Uterus (tissue), 4 donors: ENCODE measurements at places on chromosomes 7 and 10. TPM values are rescaled to one million over a fixed set of nuclear protein-coding genes. Genes with fewer than 3 reads are reported as not detected.

Gene EEPD1
- total RNA-seq = 10.1 TPM

Gene RET
- under 0.01 TPM for total RNA-seq

Gene TSPAN12
- 9.5 TPM for total RNA-seq

Gene LLCFC1
- not detected for total RNA-seq

Gene AKR1C3
- 23.4 TPM for total RNA-seq

Gene MBL2
- total RNA-seq = not detected

Gene PAX2
- 21.3 TPM for total RNA-seq

Gene LIPA
- total RNA-seq = 49.4 TPM

Gene OR6V1
- total RNA-seq = not detected

Gene OR2A12
- not detected for total RNA-seq

Gene MAGI2
- total RNA-seq = 5.3 TPM

Gene NPTX2
- 4.4 TPM for total RNA-seq

Gene CYP2C8
- not detected for total RNA-seq

Gene LIPN
- not detected for total RNA-seq

Gene NUTM2E
- not detected for total RNA-seq

DNA sequence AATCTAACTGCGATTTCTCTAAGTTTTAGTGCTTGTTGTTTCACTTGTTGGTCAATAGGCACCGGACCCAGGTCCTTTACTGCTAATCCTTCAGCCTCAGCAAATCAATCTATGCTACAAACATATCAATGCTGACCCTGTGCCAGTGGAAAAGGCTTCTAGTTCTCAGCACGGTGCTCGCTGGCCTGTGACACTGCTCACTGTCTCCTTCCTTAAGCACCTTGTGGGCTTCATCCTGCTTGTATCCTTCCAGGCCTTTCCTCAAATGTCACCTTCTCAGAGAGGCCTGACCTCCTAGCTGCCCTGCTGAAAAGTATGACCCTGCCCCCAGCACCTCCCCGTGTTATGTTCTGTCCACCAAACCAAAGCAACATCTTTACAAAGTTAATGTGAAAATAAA is 201.2 kb upstream of the FRMD4A start:
- DNase-seq = no peak

DNA sequence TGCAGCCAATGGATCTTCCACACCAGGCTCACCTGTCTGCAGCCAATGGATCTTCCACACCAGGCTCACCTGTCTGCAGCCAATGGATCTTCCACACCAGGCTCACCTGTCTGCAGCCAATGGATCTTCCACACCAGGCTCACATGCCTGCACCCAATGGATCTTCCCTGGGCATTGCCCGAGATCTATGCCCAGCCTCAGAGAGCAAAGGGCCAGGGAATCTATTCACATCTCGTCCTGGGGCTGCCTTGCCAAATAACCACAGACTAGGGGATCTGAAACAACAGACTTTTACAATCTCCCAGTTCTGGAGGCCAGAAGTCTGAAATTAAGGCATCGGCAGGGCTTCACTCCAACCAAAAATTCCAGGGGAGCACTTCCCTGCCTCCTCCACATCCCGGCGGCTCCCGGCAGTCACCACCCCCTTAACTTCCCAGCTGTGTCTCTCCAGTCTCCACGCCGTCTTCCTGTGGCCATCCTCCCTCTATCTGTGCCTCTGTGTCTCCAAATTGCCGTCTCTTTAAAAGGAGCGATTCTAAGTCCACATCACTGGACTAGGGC is 92.4 kb upstream of the PPP2R2D start:
- DNase-seq = no peak

GRCh38 chr10:98687685-98688084 is 240.9 kb upstream of the HPS1 start:
- no peak for DNase-seq

- DNase-seq = no peak
Measured at GRCh38 chr7:138842111-138842510, 44.1 kb upstream of the ATP6V0A4 start.

DNA sequence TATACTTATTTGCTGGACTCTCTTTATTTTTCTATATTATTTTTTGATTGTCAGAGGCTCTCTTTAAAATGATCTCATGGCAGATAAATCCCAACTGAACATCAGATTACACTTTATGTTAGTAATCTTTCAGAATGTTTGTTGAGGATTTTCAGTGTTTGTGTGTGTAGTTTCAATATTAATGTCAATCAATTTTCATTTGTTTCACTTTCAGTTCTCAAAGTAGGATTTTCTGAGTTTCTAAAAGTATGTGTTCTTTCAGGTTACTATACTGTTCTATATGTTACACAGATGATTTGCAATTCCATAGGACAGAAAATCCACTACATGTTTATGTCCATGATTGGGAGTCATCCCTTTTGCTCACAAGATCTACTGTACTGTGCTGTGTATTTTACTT is 311.9 kb upstream of the POT1 start:
- DNase-seq = no peak

- DNase-seq = no peak
Measured at GRCh38 chr10:79018521-79019011, 50.2 kb upstream of the ZMIZ1 start.

DNA sequence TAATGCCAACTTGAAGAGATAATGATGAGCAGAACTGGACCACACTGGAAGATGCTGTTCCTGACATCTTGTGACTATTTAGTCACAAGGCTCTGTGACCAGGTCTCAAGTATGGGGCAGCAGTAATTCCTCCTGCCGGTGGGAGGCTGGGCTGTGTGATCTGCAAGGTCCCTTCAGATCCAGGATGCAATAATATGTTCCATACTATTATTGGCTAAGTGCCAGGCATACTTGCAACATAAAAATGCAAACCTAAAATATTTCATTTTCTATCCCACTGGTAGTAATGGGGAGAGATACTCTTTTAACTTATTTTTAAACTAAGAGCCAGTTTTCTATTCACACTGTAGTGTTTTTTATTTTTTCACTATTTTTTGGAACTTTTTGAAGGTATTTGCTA is 171.5 kb downstream of the CYP26A1 start:
- no peak for DNase-seq

DNA sequence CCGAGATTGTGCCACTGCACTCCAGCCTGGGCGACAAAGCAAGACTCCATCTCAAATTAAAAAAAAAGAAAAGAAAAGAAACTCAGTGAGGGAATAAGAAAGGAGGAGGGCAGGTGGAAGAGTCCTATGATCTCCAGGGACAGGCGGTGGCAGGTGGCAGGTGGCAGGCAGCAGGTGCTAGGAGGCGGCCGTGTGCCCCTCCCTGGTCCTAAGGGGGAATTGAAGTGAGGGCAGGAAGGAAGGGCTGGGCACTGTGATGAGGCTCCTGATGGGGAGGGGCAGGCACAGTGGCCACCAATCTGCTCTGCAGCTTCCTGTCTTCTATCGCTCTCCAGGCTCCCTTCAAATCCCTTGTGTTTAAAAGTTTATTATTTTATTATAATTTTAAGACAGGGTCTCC is 41.2 kb upstream of the UBE3C start:
- no peak for DNase-seq

DNA sequence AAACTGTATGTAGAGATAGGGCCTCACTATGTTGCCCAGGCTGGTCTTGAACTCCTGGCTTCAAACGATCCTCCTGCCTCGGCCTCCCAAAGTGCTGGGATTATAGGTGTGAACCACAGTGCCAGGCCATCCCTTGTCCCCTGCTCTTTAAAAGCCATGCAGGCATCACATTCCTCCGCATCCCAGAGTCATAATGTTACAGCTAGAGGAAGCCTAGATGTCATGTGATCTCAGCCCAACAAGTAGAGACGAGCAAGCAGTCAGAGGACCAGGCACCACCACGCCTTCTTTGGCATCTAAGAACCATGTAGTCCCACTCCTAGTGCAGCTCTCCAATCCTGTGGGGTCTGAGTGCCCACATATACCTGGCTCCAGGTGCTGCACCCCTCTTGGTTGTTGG is 13.1 kb downstream of the PODXL start:
- no peak for DNase-seq

GRCh38 chr7:116231949-116232348 is 21.6 kb downstream of the TES start:
- DNase-seq = no peak

DNA sequence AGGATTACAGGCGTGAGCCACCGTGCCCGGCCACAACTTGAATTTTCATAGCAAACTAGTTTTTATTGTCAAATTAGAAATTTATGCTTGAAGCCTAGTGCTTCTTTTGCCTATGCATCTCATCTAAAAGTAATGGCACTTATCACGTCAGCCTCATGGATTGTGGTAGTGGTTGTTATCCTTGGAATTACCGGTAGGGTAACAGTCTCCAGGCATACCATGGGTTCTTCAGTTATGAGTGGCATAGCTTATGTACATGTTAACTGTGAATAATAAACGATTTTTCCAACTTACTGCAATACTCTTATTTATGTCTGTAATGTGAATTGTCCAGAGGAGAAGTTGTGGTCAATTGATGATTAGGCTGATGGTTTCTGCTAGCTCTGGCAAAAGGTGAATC is 63.1 kb downstream of the BMPR1A start:
- no peak for DNase-seq

GRCh38 chr7:143255564-143255963 is 7.7 kb upstream of the GSTK1 start:
- no peak for DNase-seq

DNA sequence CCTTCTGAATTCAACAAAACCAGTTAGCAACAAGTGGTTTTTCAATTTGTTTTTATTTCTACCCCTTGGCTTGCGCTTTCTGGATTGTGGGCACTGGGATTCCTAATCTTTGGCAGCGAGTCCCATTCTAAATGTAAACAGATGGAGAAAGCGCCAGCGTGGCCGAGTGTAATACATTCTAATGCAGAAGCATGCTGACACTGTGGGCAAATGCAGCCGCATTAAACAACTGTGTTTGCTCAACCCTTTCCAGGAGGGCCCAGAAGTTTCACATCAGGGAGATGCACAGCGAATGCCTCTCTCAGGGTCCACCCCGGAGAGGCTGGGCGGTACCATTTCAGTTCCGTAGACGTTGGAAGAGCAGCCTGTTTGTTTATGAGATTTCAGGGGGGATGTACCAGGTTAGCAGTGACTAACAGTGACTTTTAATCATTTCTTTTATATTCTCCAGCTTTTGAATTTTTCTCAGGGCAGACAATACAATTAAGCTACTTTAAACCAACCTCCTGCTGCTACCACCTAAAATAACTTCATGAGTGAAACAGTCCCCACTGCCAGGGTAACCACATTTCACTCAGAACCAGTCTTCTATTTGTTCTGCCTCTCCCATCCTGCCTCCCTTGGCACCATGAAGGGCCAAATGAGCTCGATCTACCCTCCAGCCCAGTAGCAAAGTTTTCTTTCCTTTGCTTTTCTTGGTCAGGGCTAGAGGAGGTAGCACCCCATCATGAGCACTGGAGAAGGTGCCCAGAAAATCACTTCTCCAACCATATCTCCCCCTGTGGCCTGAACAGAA is 164.2 kb upstream of the ITGB1 start:
- no peak for DNase-seq

DNA sequence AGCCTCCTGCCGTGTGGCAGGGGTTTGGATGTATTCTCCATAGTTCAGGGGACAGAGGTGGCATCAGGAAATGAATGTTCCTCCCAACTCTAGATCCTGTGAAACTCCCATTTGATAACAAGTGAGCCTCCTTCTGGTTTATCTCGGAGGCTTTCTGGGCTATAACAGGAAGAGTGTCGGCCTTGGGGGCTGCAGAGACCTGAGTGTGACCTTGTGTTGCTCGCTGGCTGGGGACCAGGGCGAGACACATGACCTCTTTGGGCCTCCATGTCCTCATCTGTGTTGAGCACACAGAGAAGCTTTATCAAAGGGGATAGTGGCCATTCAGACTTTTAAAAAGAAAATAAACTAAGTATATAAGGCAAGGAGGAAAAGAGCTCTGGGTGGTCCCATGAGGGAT is 78.0 kb upstream of the SMNDC1 start:
- DNase-seq = no peak

DNA sequence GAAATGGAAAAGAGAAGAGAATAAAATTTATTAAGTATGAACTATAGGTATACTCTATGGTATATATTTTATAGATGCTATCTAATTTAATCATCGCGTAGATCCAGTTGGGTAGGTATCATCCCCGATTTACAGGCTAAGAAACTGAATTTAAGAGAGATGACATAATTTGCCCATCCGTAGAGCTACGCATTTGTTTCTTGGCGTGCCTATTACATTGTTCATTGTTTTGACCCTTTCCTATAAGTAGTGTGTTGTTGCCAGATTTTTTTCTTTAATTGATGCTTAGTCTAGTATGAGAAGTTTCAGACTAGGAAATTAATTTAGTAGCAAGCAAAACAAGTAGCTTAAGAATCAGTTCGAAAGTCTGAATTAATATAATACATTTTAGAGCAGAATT is 205.7 kb upstream of the NPSR1 start:
- DNase-seq = no peak

GRCh38 chr7:120502132-120502531 is 229.2 kb downstream of the KCND2 start:
- no peak for DNase-seq

DNA sequence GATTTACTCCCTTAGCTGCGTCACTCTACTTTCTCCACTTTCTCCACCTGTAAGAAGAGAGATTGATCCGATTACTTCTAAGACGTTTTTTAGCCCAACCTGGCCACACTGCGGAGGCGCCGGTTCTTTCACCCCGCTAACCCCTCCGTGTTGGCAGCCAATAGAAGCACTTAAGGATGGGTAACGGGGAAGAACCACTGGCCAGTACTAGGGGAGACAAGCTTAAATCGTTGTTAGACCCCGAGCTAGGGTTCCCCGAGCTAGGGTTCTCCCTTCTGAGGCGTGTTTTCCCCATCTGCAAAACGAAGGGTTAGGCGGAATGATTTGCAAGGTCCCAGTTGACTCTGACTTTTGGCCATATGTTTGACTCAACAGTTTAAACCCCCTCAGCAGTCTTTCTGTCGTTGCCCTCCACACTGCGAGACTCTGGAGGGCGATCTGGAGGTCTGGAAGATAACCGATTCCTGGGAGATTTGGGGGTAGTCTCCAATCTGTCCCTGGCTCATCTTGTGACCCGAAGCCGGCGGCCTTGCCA is 644 bp downstream of the UMAD1 start:
- DNase-seq = no peak

DNA sequence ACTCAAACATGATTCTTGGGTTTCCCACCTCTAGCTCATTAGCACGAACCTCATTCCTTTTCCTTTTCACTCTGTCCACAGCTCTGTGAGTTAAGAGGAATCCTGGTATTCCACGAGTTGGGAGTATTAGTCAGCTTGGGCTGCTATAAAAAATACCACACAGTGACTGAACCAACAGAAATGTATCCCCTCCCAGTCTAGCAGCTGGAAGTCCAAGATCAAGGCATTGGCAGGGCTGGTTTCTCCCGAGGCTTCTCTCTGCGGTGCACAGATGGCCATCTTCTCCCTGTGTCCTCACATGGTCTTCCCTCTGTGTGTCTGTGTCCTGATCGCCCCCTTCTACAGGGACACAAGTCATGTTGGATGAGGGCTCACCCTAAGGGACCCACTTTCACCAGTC is 261.6 kb downstream of the TNS3 start:
- no peak for DNase-seq

DNA sequence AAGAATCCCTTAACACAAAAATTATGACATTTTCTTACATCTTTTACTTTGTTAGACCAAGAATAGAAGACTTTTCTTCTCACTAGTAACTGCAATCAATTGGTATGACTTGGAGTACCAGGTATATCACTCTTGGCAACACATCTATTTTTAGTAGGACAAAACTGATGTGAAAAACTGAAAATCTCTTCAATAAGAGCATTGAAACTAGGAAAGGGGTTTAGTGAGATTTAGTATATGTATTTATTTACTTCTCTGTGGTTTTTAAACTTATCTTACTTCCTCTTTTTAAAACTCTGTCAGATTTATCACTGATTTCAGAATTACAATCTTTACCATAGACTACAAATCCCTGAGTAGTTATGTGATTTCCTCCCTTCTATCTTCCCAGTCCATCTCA is 366.2 kb downstream of the PCDH15 start:
- no peak for DNase-seq

- no peak for DNase-seq
Measured at GRCh38 chr7:16851829-16852228, 30.0 kb downstream of the AGR3 start.
